Activated CD4-positive, alpha-beta T cell treated with anti-CD3 and anti-CD28 coated beads for 36 hours (primary cell): ENCODE measurements at places on chromosomes 2 and 18.
A peak's percentile ranks its signal among the peaks of the same experiment; 100 is the strongest.

DNA sequence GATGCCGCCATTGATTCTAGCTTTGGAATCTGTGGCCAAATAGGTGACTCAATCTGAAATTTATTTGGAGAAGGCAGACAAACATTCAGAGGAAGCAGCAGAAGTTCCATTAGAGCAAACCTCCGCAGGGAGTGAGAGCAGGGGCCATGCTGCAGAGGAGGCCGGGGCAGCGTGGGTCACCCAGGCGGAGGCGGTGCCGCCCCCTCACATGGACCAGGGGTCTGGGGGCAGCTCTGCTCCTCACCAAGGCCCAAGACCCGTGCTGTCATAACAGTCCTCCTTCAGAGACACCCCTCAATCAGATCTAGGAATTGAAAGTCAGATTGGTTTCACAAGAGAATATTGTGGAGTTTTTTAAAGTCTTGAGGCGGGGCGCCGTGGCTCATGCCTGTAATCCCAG lies 92.4 kb downstream of the GBX2 start:
- DNase-seq, result no peak

- DNase-seq, result no peak
Measured at GRCh38 chr18:39208190-39208589, 1642.6 kb upstream of the CELF4 start.

- peak; percentile 74 for DNase-seq
Measured at GRCh38 chr2:44941551-44942234, at the start of gene SIX3. SIX3 (plus strand) TSS chr2:44941702; CDS start chr2:44942105, 403 bp downstream.

DNA sequence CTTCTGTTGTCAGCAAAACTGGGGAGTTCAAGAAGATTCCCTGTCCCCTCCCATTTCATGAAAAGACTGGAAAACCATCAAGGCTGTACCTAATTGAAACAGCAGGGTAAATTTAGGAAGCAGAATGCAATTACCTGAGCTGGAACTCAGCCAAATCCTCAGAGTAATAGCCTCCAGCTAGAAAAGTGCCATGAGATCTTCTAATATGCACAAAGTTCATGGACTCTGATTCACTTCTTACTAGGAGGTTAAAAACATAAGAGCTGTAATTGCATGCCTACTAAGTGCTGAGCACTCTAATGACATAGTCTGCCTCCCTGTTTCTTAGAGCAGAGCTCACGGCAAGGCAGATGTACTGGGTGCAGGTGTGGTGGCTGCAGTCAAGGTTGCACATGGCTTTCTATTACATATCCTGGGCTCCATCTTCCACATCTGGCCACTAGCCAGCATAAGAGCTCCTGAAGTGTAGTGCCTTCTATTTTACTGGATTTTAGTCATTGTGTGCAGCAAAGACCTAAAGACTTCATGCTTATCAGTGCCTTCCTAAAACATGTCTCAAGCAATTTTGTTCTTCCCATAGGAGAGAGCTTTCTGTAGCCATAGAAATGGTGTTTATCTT lies 341.7 kb downstream of the PTPRM start:
- DNase-seq, result no peak

DNA sequence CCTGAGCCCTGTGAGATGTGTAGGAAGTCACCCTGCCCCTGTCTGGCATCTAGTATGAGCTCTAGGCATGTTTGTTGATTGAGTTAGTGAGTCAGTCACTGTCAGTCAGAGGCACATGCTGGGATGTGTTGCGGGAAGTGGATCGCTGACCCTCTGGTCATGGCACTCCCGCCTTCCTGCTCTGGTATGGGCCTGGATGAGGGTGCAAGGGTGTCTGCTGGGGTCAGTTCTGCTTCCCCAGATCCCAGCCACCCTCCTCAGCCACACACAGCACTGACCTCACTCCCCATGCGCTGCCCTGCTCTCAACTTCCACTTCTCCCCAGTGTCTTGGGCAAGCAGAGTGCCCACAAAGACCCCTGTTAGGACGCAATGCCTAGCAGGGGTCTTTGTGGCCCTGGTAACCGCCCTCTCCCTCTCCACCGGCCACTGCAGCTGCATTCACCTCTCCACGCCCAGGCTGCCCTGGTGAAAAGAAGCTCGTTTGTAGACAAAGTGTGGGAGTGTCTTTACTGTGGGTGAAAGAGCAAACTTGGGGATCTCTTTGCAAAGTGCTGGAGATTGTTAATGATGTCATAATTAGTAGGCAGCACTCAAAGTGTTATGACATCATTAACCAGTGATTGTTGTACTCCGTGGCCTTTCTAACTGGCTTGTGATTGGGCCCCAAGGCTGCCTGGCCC lies 252.1 kb downstream of the LDLRAD4 start:
- no peak for DNase-seq

GRCh38 chr2:238145851-238146250 lies 7.4 kb downstream of the KLHL30 start:
- DNase-seq, result no peak

DNA sequence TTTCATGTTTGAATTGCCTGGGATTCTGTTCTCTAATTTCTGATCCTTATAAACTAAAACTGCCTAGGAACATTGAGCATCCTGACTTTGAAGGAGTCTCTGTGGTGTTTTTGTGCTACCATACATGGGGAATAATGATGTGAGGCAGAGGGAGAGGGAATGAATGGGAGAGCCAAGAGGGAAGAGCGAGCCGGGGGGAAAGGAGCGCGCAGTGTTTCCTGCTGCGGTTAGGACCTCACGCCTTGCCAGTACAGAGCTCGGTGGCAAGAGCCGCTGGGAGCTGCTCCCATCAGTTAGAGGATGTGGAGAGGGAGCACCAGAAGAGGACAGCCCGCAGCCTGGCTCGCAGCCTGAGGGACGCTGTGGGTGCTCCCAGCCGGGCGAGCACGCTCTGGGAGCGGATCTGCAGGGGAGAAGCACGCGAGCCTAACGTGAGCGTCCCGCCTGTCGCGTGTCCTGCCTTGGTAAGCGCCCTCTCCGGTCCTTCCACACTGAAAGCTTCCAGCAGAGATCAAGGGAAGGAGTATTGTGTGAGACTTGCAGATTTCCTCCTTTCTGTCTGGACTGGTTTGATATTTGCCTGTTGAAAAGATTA lies 114.7 kb downstream of the FAM210A start:
- DNase-seq, result peak; percentile 46

DNA sequence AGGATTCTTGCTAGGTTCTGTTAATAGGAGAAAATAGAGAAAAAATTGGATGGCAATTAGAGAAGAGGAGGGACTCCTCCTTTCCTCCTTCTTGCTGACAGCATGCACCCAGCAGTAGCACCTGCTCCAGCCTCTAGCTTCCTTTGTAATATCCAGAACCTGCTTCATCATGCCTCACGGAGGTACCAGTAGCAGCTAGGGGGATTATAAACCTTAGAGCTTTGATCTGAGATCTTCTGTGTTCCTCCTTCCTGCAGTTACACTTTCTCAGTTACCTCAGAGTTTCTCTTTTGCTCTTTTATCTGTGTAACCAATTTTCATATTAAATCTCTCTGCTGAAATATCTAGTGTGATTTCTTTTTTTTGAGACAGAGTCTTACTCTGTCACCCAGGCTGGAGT lies 16.6 kb downstream of the DPP4 start:
- DNase-seq, result peak; percentile 32

DNA sequence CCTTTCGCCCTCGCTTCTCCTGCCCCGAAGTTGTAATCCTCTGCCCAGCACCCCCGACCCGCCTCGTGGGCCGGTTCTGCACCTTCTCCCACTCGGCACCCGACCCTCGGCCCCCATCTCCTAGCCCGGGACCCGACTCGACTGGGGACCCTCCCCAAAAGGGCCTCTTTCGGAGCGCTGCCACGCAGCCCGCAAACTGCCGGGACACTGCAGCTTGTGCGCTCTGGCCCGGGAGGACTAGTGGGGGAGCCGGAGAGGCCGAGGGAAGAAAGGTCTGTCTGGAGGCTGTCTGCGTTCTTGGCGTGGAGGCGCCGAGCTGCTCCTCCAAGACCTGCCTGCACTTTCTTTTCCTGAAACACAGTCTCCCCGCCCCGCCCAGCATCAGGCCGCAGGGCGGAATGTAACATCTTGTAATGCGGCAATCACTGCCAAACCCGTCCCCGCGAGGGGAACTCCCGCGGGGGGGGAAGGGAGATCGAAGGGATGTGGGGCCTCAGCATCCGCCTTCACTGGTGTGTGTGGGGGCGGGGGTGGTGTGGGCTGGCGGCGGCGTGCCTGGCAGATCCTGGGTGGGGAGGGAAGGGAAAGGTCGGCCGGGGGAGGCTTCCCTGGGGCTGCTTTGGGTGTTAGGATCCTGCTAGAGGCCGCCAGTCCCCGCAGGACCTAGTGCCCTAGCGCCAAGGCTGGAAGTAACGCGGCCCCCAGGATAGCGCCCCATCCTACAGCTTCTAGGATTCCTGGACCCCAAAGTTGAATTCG lies 7.4 kb downstream of the DLX2 start:
- peak; percentile 82 for DNase-seq

GRCh38 chr2:83991992-83992391 lies 467.1 kb downstream of the SUCLG1 start:
- no peak for DNase-seq

DNA sequence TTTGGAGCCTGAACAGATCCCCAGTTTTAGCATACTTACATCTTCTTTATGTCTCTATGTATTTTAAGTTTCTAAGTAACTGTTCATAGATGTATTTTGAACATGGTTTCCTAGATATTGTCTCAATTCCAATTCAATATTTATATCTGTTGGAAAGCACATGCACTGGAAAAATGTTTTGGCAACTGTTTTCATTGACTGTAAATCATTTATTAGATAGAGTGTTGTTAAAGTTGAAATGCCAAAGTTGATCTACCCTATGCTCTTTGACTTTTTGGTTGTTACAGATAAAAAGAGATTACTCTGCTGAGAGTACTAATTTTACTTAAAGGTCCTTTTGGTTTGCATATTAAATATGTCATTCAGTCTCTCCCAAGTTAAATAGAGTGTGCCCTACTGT lies 345.0 kb upstream of the NRP2 start:
- DNase-seq, result no peak

- no peak for DNase-seq
Measured at GRCh38 chr2:9970200-9971044, 18.9 kb downstream of the GRHL1 start.

DNA sequence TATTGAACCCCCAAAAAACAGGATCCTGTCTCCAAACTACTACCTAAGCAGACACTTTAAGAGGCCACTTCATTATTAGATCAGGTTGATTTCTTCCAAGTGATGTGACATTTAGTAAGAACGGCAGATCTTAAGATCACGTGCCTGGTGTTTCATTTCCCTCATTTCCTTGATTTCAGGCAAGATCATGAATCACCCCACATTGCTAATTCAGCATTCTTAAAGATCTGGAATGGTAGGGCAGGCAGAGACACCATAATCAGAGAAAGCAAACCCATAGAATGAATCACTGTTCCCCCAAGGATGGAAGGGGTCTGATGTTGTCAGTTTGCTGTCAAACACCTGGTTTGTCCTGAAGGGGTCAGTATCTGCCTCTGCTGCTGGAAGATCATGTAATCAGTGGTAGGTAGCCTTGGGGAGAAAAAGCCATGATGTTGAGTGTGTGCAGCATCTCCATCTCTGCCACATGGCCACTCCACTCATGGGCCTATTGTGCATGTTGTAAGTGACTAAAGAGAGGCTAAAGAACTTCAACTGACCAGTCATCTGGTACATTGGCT lies 133.9 kb downstream of the ARHGAP15 start:
- DNase-seq, result peak; percentile 36

GRCh38 chr2:84481702-84482101 lies 22.6 kb upstream of the SUCLG1 start:
- peak; percentile 45 for DNase-seq

- DNase-seq, result no peak
Measured at GRCh38 chr2:105864262-105864661, 119.5 kb downstream of the NCK2 start.
